Activated naive CD4-positive, alpha-beta T cell treated with anti-CD3 and anti-CD28 coated beads, Interleukin-2, amount 10 ng/mL, durations not matched to agents 5 hours and 36 hours (primary cell): ENCODE measurements at places on chromosomes 2 and 18. TPM values are rescaled to one million over a fixed set of nuclear protein-coding genes. Genes with fewer than 3 reads are reported as not detected.

IL36B gene
- not detected for total RNA-seq

FOXD4L1 gene
- 0.22 TPM for total RNA-seq

RETREG2 gene
- 106 TPM for total RNA-seq

MC4R gene
- total RNA-seq = not detected
